ENCODE measurements at places on chromosomes 3 and 15.

- DNase-seq = no peak
Measured at GRCh38 chr15:51727141-51727897, 10.1 kb downstream of the LYSMD2 start.

DNA sequence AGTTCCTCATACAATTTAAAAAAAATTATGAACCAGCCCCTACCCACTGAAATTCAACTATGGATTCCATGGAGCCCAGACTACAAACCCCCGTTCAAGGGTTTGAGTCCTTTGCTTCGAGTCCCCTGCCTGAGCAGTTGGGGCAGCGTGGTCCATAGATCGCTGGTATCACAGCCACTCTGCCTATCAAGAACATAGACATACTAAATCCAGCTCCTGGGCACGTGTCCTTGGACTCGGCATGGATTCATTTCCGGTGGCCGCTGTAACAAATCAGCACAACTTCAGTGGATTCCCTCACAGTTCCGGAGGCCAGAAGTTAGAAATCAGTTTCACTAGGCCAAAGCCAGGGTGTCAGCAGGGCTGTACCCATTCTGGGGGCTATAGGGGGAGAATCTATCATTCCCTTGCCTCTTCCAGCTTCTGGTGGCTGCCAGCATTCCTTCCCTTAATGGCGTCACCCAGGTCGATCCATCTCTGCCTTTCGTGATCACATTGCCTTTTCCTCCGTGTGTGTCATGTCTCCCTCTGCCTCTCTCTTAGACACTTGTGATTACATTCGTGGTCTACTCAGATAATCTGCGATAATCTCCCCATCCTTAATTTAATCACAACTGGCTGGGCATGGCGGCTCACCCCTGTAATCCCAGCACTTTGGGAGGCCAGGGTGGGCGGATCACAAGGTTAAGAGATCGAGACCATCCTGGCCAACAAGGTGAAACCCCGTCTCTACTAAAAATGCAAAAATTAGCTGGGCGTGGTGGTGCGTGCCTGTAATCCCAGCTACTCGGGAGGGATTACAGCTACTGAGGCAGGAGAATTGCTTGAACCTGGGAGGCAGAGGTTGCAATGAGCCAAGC is 4.6 kb upstream of the TMEM44 start:
- DNase-seq = no peak

GRCh38 chr15:87602371-87602770 is 654.2 kb downstream of the NTRK3 start:
- DNase-seq = no peak

- no peak for DNase-seq
Measured at GRCh38 chr3:131283862-131284261, 97.7 kb upstream of the NUDT16 start.

DNA sequence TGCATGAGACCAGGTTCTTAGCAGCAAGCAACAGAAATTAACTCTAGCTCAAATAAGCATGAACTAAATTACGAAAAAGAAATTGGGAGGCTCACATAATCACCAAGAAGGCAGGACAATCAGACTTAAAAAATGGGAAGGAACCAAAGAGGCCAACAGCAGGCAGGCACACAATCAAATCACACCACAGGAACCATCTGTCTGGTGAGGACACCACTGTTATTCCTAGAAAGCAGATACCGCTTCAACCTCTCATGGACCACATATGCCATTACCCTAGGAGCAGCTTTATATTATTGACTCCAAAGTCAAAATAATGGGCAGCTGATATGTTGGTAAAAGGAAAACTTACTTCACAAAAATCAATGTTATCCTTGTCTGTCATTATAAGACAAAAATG is 51.6 kb downstream of the SUCLG2 start:
- no peak for DNase-seq

DNA sequence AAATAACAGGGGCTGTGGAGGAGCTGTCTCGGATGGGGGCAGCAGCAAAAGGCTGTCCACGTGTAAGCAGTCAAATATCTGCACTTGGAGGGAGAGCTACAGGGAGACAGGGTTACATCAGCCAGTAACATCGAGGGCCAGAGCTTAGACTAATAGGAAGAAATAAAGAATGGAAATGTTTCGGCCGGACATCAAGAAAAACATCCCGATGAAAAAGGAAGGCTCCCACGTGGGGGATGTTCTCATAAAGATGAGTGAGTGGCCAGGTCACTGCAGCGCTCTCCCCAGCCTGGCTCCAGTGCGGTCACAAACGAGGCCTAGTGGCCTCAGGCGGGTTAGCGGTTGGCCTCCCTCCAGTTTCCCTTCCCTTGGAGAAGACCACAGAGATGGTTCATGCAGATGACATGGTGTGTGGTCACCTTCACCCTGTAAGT is 56.1 kb upstream of the WNT5A start:
- no peak for DNase-seq

- no peak for DNase-seq
Measured at GRCh38 chr15:38073178-38073946, 138.9 kb downstream of the TMCO5A start.

DNA sequence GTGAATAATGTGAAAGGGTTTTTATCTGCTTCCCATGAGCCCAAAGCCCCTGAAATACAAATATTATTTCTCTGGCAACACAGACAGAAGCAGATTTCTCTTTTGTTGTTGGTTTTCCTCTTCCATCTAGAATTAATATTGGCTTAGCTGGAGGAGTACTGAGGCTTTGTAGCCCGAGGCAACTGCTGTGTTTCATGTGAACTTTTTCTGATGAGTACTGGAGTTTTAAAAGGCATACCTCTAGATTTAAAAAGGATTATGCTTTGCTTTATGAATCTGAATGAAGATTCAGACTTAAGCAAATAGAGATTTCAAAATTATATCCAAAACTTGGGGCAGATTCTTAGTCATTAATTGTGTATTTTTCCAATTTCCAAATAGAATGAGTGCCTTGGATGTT is 50.9 kb downstream of the IQCH start:
- no peak for DNase-seq

GRCh38 chr3:162492446-162493081 is 996.0 kb downstream of the OTOL1 start:
- no peak for DNase-seq

DNA sequence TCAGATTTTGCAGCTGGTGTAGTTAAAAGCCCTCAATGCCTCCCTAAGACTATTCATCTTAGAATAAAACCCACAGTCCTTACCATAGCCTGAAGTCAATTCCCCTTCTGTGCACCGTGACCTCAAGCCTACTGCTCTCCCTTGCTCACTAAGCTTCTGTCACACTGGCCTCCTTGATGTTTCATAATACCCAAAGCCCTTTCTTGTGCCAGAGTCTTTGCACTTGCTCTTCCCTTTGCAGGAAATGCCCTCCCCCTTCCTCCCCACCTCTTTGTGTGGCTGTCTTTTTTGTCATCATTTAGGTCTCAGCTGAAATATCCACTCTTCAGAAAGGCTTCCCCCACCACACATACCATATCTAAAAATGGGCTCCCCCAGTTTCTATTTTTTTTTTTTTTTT is 4.2 kb upstream of the PLEKHO2 start:
- peak; percentile 43 for DNase-seq

DNA sequence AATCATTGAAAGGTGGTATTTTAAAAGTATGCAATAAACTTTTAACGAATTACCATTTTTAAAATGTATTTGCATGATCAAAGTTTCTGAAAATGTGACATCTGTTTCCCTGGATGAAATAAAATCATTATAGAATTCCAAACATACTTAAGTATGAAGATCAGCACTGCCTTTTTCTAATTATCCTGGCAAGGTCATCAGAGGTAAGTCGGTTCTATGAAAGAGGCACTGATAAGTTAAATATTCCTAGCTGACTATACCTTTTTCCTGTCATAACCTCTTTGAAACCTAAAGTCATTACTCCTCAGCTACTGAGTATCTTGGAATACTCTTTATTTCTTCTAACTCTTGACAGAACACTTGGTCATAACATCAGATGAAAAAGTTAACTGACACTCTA is 406.1 kb upstream of the ALCAM start:
- no peak for DNase-seq

- DNase-seq = no peak
Measured at GRCh38 chr3:81217101-81217500, 544.3 kb downstream of the GBE1 start.

Measured in stimulated activated CD4-positive, alpha-beta T cell treated with anti-CD3 and anti-CD28 coated beads, Interleukin-4, amount 100 ng/mL, for 4 hours (primary cell).